Skeletal muscle tissue (tissue), 5 donors: ENCODE measurements at places on chromosomes 4 and X. TPM values are rescaled to one million over a fixed set of nuclear protein-coding genes. Genes with fewer than 3 reads are reported as not detected.

Gene PABPC1L2B
- not detected for total RNA-seq

Gene HOPX
- total RNA-seq: 15.7 TPM

Gene LIAS
- 18.8 TPM for total RNA-seq

Gene MAGEA8
- total RNA-seq: not detected

Gene ANOS1
- 13.0 TPM for total RNA-seq

Gene SFRP2
- 14.6 TPM for total RNA-seq

Gene IDUA
- 1.0 TPM for total RNA-seq

Gene SSX1
- total RNA-seq: not detected
